ENCODE measurements at places on chromosomes 11 and 22.

DNA sequence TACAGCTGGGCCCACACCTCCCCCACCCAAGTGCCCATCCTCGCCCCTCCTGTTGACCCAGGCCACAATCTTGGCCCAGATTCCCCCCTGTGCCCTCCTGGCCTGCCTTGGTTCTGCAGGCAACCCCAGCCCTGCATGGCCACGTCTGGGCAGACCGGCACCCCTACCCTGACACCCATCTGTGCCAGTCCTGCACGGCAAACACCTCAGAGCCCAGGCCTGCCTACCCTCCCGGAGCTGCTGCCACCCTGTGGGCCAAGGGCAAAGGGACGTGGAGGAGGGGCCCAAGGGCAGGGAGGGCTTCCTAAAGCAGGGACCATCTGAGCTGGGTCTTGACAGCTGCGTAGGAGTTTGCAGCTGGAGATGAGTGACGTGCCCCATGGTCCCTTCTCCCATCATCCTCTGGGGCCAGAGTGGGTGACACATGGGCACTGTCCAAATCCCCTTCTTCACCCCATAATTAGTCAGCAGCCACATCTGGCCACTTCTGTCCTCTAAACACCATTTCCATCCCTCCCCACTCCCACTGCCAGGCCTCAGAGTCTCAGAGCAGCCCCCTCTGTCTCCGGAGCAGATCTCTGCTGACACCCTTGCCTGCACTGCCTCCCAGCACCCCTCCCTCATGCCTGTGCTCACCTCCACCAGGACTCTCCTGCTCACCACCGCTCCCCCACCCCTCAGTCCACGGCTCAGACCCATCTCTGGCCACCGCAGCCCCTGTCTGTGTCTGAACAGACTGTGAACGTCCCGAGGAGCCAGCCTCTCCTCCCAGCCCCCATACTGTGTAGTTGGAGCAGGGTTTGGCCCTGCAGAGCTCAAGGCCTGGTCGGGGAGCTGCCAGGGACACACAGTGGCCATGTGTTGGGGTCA is 35.6 kb upstream of the PPARA start:
- peak; percentile 54 for DNase-seq

- no peak for DNase-seq
Measured at GRCh38 chr11:111596319-111596718, 5.9 kb upstream of the SIK2 start.

DNA sequence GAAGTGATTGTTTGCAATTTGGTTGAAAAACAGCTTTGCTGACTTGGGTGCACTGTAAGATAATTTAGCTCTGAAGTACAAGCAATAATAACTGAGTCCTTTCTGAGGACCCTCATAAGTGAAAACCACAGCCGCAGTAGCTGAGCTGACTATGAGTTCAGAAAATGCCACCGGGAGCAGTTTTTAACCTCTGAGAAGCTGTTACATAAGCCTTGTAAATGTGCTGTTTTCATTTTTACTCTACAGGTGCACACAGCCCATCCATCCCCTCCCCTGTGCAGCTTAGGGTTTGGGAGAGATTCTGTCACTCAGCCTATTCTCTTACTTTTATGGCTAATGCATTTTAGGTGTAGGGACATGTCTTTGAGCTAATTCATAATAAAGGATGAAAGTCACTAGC is 255.5 kb upstream of the C11orf87 start:
- DNase-seq, result no peak

- DNase-seq, result no peak
Measured at GRCh38 chr11:5593146-5593545, 3.3 kb upstream of the TRIM6 start.
